ENCODE measurements at places on chromosomes 2 and 18.

DNA sequence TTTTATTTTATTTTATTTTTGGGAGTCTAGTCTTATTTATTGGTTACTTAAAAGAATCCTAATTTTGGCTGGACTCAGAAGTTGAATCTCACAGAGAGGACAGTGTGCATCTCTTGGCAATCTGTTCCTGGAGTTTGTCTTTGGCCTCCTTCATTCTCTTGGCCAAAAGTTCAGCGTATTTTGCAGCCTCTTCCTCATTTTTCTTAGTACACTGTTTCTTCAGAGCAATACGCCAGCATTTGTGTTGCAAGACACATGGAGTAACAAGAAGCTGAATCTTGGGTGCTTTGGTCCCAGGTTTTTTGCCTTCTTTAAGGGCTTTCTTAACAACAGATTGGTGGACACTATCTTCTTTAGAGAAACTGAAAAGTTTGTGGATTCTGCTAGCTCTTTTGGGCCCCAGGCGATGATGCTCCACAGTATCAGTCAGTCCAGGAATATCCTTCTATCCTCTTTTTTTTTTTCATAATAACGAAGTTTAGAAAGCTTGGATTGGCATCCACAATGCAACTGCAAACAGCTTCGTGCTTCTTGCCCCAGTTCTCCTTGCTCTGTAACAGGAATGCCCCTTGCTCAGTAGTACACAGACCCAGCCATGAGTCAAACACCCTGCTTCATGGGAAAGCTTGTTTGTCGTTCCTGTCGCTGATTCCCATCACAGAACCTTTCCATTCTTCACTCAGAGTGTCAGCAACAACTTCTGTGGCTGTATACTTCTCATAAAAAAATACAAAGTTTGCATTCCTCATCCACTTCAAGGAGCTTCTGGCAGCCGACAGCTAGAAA is 34.8 kb upstream of the RFX8 start:
- DNase-seq: no peak

- no peak for DNase-seq
Measured at GRCh38 chr2:100761365-100761764, 58.6 kb upstream of the NPAS2 start.

- no peak for DNase-seq
Measured at GRCh38 chr2:134148843-134149472, 104.9 kb upstream of the MGAT5 start.

- DNase-seq: no peak
Measured at GRCh38 chr18:45562567-45563479, 52.5 kb upstream of the SLC14A2 start.

- no peak for DNase-seq
Measured at GRCh38 chr2:40400336-40400953, 51.4 kb downstream of the SLC8A1 start.

GRCh38 chr2:99925960-99926359 is 216.4 kb downstream of the AFF3 start:
- DNase-seq: no peak

GRCh38 chr18:62629031-62629430 is 86.3 kb upstream of the PHLPP1 start:
- no peak for DNase-seq

GRCh38 chr18:30403278-30403677 is 639.3 kb downstream of the DSC3 start:
- no peak for DNase-seq

DNA sequence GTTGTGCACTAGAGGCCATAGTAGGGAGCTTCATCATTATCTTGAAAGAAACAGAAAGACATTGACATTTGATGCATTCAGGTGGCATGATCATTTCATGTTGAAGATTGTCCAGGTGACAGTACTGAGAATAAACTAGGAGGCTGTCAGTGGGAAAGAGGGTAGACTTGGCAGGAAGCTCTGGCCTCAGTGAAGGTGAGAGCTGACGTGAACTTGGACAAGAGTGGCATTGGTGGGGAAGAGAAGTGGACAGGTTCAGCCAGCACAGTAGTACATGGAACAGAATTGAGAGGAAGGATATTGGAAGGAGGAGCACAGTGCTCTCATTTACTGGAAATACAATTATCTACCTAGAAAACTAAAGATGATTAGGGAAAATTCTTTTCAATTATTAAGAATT is 245.2 kb downstream of the CYRIA start:
- no peak for DNase-seq

- DNase-seq: no peak
Measured at GRCh38 chr2:159438284-159438683, 151.8 kb upstream of the WDSUB1 start.

- no peak for DNase-seq
Measured at GRCh38 chr2:143148757-143149156, 19.5 kb downstream of the ARHGAP15 start.

- no peak for DNase-seq
Measured at GRCh38 chr18:40035966-40036365, 1919.1 kb upstream of the PIK3C3 start.

GRCh38 chr2:10058251-10059015 is 15.1 kb downstream of the KLF11 start:
- DNase-seq: no peak

DNA sequence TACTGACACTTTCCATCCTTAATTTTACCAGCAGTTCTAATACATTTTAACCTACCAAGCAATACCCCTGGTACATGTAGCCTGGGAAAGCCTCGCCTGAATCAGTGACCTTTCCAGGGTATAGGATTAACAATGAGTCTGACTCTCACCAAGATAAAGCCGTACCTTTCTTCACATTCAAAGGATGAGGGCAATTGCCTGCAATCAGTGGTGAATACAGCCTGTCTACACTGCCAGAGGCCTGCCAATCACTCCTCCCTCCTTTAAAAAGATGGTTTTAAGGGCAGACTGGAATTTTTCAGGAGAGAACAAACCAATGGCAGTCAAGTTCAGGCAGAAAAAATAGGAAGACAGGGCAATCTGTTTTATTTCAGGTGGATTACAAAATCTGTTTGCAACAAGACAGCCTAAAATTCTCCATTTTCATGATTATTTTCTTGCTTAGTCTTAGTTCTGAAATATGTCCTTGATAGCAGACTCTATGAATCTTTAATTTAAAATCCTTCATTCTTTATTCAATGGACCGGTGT is 4.8 kb downstream of the EPHA4 start:
- DNase-seq: no peak

DNA sequence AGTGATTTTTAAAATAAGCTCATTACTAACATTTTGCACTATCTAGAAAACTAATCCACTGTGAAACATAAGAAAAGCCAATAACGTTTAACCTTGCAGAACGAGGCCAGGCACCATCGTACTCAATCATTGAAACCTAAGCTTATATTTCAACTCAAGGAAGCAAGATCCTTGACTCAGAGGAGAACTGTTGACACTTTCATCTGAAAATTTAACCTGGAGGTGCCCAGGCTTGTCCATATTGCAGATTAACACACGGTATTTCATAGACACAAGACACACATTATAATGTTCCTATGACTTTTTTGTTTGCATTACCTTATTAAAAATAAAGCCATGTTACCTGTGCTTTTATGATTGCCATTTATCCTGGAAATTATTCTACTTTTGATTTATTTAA is 89.6 kb downstream of the ZNF385B start:
- no peak for DNase-seq

DNA sequence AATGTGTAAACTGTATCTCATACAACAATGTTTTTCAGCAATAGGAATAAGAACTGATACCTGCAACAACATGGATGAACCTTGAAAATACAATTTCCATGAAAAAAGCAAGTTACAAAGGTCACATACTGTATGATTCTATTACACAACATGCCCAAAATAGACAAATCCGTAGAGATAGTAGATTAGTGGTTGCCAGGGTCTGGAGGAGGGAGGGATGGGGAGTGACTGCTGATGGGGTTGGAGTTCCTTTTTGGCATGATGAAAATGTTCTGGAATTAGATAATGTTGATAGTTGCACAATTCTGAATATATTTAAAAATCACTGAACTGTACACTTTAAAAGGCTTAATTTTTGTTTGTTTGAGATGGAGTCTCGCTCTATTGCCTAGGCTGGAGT is 33.8 kb downstream of the UBXN4 start:
- no peak for DNase-seq

GRCh38 chr2:47065771-47066380 is 89.2 kb downstream of the STPG4 start:
- no peak for DNase-seq

DNA sequence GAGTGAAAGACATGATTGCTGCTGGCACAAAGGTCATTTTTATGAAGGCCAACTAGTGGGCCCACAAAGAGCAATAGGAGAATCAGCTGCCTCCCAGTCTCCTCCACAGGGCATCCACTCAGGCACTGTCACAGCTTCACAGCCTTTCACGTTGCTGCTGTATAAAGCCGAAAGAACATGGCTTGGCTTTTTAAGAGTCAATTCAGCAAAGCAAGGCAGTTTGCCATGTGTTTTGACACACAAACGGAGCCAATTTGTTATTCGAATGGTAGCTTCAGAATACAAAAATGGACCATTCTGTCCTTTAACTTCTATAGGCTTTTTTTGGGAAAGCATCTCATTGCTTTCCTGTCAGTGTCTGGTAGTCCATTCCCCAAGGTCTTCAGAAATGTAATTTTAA is 283.4 kb upstream of the PARD3B start:
- DNase-seq: no peak

DNA sequence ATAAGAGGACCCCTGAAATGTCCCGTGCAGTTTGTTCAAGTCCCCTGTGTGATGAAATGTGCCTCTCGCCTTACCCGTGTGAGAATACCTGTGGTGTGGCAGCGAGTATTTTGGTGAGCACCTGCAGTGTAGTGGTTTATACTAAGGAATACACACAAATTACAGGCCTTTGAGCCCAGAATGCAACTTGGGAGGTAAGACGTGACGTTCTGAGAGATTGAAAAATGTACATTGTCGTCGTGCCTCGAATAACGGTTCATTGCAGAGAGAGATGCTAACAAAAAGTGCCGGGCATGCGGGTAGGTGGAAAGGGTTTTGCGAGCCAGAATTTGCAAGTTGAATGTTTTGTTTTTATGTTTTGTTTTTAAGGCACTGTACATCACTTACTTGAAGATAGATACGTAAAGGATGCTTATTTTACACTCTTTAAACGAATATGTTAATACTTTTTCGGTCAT is 867 bp downstream of the RBBP8 start:
- no peak for DNase-seq

DNA sequence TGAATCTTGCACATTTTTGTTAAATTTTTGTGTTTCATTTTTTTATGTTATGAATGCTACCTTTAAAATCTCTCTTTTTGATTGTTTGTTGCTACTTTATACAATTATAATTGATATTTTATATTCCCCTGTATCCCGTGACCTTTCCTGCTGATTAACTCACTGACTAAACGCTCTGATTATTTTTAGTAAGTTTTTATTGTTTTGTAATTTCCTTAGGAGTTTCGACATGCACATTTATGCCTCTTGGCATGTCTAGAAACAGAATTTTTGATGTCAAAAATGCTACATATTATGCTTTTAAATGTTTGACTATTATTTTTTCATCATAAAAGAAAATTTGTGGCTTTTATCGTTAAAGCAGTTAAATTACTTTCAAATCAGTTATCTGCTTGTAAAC is 1131.6 kb upstream of the TMEFF2 start:
- no peak for DNase-seq

DNA sequence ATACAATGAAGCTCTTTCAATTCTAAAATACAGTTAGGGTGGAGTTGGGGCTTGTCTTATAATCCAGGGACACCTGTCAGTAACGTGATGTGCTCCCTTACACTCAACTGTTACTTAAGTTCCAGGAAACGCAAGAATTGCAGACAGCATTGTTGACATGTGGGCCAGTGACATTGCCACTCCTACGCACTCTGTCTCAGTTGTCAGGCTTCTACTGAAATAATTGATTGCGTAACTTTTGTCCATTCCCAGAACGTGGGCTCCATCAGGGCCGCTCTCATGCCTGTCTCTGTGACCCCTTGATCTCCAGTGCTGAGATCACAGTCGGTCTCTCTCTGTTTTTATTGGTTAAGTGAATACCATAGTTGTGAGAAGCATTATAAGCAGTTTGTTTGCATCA is 487.8 kb downstream of the GALR1 start:
- DNase-seq: no peak

GRCh38 chr2:238182362-238182761 is 21.1 kb downstream of the ILKAP start:
- DNase-seq: no peak

DNA sequence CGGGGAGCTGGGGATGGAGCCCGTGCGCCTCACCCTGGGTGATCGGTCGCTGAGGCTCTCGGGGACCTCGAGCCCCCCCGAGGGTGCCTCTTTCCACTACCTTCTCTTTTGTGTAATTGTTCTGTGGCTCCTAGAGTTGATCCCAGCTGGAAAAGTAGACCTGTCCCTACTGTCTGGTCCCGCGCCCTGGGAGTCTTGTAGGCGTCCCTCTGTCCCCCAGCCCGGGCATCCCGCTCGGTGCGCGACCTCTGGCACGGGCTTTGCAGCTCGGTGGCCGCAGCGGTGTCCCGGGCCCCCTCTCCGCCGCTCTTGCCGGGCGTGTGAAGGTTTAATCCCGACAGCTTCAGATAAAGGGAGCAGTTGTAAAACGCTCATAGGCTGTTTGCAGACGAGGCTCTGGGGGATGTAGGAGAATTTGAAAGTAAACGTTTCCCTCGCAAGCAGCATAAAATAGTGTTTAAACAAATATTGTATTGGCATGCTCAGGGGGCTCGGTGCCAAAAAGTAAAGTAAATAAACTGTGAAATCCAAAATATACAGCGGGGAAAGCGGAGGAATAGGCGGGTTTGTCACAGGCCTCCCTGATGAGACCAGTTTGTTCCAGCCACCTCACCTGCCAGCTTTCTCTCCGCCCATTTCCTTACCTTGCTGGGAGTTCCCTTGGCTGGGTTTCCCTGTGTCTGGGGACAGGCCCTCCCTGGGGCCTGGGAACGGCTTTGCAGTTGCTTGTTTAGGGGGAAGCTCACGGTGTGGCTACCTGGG is 1.9 kb downstream of the GLI2 start:
- no peak for DNase-seq

DNA sequence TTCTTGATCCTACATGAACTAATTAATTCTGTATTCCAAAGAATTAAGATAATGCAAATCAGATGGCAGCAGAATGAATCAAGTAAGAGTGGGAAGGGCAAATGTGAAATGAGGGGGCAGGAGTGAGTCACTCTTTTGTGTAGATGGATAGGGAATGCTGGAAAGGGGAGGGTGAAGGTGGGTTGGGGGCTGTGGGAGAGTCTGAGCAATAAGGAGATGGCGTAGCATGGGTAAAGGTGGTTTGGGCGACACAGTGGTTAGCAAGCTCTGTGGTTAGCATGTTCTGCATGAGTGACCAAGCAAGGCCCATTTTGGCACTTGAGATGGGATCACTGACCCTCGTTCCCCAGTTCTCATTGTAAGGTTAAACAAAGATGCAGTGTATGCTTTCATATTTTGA is 20.4 kb downstream of the GPD2 start:
- no peak for DNase-seq

- DNase-seq: no peak
Measured at GRCh38 chr2:170235860-170236679, 58.1 kb downstream of the MYO3B start.

- no peak for DNase-seq
Measured at GRCh38 chr2:47126783-47127182, 28.3 kb downstream of the STPG4 start.

DNA sequence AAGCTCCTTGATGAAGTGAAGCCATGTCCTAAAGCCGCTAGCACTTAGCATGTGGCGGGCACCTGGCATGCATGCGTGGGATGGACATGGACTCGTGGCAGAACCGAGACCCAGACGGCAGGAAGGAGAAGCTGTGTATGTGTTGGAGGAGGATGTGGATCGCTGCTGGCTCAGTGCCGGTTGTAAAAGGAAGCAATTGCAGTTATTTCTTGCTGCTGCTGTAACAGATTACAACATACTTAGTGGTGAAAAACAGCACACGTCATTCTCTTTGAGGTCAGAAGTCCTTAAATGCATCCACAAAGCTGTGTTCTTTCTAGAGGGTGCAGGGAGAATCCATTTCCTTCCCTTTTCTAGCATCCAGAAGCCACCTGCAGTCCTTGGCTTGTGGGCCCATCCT is 74.6 kb downstream of the AGAP1 start:
- no peak for DNase-seq

Measured in stimulated activated CD4-positive, alpha-beta T cell treated with anti-CD3 and anti-CD28 coated beads, Interleukin-12 subunit alpha, Interleukin-12 subunit beta, amount 100 ng/mL, for 4 hours (primary cell).